ENCODE measurements at places on chromosomes 11 and 22.
A peak's percentile ranks its signal among the peaks of the same experiment; 100 is the strongest.

DNA sequence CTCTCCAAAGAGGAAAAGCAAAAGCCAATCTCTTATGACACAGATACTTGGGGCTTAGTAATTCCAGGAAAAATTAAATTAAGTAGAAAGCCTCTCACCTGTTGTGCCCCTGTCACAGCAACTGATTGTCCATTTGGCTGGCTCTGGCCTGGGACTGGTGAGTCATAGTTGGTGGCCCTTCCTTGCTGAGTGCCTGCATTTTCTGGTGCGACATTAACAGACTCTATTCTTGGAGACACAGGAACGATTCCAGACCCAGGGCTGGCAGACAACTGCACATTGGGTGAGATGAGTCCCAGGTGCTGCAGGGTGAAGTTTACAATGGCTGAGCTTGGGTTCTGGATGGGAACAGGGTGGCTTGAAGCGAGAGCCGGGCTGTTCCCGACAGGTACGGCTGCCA, 15.6 kb downstream of the E2F8 start:
- no peak for DNase-seq

- no peak for DNase-seq
Observed at GRCh38 chr11:130872981-130873380, 43.3 kb downstream of the SNX19 start.

DNA sequence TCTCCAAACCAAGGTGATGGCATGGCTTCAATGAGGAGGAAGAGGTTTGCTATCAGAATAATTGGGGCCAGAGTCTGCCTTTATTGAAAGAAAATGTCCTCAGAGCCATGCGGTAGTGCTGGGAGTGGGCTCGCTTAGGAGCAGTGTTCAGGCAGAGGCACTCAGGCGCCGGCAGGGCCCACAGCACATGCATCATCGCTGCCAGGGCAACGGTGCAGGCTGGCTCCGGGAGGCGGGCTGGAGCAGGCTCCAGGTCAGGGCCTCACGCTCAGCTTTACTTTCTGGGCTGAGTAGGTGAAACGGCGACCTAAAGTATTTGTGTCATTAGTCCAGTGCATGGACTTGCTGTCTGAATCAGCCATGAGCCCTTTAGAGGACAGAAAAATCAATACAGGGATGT, 169.9 kb upstream of the CCDC90B start:
- no peak for DNase-seq

DNA sequence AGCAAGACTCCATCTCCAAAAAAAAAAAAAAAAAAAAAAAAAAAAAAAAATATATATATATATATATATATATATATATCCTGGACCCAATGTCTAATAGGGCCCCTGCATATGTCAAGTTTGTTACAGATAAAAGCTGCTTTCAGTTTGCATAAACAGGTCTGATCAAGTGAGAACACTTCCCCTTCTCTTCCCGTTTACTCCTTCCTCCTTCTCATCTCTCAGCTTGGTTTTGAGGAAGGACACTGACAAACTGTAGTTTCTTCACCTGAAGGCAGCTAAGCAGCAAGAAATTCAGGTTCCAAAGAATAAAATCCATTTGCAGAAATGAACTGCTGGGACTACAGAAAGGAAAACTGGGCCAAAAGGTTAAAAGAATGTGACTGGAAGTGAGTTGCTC, 11.7 kb downstream of the THOC5 start:
- peak; percentile 43 for DNase-seq

GRCh38 chr11:94771951-94772350, 3.8 kb downstream of the AMOTL1 start:
- no peak for DNase-seq

DNA sequence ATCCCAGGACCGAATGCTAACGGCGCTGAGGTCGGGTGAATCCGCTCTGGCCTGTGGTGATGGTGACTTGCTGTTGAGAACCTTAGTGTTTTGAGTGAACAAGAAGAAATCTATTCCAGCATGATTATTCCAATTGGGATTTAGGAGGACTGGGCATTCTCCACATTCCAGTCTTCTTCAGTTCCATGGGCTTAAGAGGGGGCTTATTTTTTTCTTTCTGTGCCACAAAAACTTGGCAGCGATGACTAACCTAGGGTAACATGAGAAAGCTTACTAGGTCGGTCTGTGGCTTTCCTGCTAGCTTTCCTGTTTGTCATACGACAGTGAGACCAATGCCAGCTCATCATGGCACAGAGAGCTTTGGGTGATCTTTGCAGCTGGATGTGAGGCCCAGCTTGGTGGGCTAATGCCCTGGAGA, 62.9 kb upstream of the ATXN10 start:
- no peak for DNase-seq

- no peak for DNase-seq
Observed at GRCh38 chr11:107385361-107385981, 72.2 kb downstream of the CWF19L2 start.

DNA sequence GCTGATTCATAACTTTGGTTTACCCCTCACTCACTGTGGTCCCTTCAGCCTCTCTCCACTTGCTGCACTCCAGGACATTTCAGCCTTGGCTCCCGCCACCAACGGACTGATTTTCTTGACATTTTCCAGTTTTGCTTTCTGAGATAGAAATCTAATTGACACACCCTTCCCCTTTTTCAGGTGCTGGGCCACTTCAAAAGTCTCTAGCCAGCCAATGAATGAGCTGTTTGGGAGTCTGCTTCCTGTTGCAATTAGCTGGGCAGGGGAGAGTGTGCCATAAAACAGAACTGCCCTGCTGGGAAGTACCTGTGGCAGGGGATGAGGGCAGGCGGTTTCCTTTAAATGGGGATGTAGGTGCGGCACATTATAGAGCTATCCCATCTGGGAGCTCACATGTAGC, 21.1 kb upstream of the PLET1 start:
- no peak for DNase-seq

DNA sequence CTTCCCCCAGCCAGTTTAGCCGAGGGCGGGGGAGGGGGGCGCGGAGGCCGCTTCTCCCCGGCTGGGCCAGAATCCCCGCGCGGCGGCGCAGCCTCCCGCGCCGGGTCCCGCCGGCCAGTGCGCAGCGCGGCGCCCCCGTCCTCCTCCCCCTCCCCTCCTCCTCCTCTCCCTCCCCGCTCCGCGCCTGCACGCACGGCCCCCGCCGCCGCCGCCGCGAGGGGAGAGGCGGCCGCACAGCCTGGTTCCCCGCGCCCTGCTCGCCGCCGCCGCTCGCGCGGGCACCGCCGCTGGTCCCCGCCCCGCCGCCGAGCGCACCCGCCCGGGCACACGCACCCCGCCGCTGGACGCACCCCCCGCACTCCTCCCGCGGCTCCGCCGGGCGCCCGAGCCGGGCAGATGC, at the start of gene FLRT1:
TSS of gene FLRT1 (plus strand) at position 356 of the 400 bp plus-strand sequence. CDS start 80,337 bp downstream, outside the sequence.
- no peak for DNase-seq

GRCh38 chr11:128862908-128863660, 4.0 kb downstream of the KCNJ1 start:
- DNase-seq = no peak

GRCh38 chr22:26671317-26672059, 14.1 kb downstream of the MIAT start:
- no peak for DNase-seq

DNA sequence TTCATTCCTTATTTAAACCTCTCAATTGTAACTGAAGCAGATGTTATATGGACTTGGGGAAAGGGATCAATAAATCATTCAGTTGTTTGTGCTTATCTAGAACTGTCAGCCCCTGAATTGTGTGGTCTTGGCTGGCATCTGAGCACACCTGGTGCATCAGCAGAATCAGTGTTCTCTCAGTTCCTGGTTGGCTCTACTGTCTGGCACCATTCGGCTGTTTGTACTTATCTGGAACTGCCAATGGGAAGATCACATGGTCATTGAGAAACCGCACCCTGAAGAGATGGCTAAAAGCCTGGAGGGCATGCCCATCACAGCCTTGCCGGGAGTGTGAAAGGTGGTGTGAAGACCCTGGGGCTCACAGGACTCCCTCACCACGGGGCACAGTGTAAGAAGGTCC, 37.1 kb upstream of the EHF start:
- DNase-seq = no peak

- no peak for DNase-seq
Observed at GRCh38 chr22:22694106-22694505, 49.7 kb downstream of the GGTLC2 start.

DNA sequence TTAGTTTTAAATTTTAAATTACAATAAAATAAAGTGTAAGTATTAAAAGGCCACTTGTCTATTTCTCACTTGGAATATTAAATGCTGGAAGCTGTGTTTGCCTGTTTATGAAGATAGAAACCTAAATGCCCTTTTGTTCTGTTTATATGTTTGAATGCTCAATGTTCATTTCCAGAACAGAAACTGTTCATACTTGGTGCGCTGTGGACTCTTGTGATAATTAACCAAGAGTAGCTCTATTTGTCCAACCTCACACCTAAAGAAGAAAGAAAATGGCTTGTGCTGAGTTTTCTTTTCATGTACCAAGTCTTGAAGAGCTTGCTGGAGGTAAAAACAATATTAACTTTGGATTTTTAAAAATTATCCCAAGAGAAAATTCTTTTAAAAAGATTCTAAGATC, 5.7 kb downstream of the C11orf54 start:
- DNase-seq = no peak

DNA sequence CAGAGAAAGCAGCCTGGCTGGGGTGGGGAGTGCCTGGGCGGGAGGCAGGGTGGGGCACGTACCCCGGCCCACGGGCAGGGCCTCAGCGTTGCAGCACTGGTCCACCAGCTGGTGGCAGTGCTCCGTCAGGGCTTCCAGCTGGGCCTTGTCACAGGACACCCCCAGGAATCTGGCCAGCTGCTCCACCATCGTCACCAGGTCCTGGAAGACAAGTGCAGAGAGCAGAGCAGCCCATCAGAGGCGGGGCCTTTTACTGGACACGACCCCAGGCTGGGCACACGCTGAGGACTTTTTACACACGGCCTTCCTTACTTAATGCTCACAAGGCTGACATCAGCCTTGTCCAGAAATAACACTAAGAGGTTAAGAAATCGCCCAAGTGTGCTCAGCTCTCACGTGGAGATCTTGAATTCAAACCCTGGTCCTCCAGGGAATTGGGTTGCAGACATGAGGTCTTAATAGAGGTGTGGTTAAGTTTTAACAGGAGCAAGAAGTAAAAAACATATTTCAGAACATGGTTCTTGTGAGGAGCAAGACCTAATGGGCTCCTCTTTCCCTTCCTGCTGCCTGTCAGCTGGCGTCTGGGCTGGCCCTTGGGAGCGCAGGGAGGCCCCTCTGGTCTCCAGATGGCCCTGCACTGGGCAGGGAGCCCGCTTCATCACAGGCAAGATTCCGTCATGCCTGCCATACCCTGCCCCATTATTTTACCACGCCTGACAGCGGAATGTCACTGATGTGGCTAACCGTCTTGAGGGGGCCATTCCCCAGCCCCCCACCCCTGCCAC, 17.1 kb upstream of the EFCAB6 start:
- DNase-seq = no peak

- DNase-seq = no peak
Observed at GRCh38 chr22:17712441-17712840, 61.8 kb downstream of the BID start.

DNA sequence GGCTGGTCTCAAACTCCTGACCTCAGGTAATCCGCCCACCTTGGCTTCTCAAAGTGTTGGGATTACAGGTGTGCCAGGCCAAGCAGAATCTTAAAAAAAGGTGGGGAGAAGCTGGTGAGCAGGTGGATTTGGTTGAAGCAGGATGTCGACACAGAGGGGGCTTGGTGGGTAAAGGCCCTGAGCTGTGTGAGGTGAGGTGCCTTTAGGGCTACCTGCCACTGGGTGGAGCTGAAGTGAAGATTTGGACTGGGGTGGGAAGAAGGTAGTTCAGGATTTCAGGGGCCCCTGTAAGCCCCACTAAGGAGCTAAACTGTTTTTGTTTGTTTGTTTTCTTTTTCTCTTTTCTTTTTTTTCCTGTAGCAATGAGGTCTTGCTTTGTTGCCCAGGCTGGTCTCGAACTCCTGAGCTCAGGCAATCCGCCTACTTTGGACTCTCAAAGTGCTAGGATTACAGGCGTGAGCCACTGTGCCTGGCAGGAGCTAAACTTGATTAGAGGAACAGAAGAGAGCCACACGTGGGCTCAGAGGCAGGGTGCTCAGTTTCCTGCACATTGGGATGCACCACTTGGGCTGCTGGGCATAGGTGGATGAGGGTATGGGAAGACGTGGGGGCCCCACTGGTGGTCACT, 6.0 kb downstream of the P2RX6 start:
- no peak for DNase-seq

DNA sequence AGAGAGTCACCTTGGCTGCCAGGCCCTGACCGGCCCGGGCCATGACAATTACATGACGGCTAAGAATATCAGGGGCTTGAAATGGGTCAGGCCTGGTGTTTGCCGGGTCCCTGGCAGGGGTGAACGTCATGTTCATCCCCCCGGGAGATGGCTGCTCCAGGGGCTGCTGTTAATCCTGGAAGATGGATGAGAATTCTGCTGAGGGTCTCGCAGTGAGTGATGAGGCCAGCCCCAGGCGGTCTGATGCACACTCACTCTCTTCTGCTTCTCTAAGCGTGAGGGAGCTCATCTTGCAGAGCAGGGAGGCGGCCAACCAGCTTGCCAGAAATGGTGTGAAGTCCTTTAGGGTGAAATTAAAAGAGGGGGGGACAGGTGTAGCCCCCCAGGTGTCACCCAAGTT, 101.3 kb upstream of the ANO1 start:
- DNase-seq = no peak

DNA sequence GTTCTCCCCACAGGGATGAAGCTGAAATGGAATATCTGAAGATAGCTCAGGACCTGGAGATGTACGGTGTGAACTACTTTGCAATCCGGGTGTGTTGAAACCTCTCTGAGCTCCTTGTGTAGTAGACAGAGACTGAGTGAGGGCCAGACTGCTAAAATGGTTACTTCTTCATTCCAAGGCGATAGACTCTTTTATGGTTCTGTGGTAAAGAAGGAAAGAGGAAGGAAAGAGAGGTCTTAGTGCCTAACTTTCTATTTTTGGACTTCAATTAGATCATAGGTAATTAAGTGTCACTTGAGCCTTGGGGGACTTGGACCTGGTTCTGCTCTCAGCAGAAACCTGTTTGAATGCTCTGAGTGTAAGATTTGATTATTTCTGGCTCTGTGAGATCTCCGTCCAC, 54.7 kb downstream of the NF2 start:
- DNase-seq = peak; percentile 96

- DNase-seq = no peak
Observed at GRCh38 chr11:18590571-18590970, 2.0 kb upstream of the UEVLD start.

DNA sequence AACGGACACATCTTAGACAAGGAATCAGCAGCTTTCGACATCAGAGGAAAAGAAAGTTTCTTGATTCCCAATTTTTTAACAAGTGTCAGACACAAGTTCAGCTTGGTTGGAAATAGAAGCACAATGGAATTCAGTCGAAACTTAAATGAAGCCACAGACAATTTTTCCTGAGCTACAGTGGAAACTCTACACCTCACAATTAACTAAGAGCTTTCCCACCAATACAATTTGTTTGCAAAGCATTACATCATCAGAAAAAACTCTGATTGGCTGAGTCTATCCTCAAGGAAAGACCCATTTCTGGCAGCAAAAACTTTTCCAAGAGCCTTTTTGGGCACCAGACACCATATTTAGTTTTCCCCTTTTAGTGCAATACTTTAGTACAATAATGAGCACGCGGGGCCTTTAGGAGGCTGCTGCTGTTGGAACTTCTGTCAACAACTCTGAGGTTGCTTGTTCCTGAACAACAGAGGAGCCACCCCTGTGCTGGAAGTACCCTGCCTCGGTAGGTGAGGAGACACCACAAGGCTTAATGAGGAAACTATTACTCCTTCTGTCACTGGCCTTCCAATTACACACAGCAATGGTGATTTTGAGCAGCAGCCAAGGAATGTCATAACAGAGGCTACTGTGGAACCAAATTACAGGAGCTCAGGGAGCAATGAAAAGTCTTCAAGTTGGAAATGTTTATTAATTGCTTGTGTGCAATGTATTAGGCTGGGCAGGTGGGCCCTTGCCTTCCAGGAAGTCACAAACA, 61.9 kb upstream of the BARX2 start:
- no peak for DNase-seq
